ENCODE measurements at places on chromosomes 3 and 15.

DNA sequence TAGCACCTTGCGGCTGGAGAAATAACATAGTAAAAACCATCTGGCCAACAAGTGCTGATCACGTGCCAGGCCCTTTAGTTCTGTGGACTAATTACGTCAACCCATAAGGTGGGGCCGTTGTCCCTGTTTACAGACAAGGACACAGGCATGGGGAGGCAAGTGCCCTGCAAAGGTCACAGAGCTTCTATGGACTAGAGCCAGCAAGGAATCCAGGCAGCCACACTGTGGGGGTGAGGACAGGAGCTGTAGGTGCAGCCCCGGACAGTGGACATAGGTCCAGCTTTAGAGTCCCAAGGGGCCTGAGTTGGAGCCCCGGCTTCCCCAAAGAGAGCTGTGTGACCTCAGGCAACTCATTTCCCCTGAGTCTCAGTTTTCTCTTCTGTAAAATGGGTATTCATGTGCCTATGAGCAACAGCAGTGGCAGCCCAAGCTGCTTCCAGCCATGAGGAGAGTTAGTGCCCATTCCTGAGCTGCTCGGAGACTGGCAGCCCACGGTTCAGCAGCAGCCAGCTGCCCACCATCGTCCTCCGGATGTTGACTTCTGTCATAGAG, 13.9 kb downstream of the CHST13 start:
- no peak for DNase-seq

- no peak for DNase-seq
These were observed 27.4 kb upstream of the SNTN start for GRCh38 chr3:63624941-63625560.

GRCh38 chr3:183008303-183008702, 28.0 kb upstream of the DCUN1D1 start:
- DNase-seq: no peak

GRCh38 chr3:58706395-58707167, 40.0 kb upstream of the FAM3D start:
- DNase-seq: no peak

- DNase-seq: no peak
These were observed 127.0 kb upstream of the ICE2 start for GRCh38 chr15:60605879-60606307.

DNA sequence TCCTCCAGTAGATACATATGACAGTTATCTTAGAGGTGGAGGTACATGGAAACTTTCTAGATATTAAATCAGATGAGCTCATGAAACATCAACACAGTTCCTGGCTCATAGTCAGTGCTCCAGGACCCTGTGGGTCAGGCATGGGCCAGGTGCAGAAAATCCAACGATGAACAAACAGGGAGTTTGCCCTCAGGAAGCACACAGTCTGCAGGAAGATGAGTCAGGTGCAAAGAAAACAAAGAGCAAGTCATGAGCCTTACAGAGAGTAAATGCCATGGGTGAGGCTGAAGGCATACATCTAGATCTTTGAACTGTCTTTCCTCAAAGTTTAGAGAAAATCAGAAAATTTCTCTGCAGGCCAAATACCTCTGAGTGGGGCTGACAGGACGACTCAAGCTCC, 184.2 kb upstream of the TPM1 start:
- no peak for DNase-seq

DNA sequence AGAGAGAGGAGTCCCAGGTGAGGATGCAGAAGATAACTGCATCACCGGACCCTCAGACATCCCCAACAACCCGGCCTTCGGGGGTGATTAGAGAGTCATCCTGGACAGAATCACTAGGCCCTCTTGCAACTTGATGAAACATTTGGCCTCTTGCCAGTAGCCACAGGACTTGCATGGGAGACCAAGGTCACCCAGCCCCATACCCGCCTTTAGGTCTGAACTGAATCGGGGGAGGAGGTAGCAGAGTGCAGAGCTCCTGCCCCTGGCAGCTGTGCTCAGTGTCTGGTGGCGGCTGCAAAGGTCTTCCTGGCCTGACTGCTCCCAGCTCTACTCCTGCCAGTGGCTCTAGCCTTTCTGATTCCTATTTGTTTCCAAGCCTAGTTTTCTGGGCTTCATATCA, 12.4 kb downstream of the PIF1 start:
- DNase-seq: no peak

GRCh38 chr3:194689493-194689944, 3.8 kb downstream of the FAM43A start:
- no peak for DNase-seq

- no peak for DNase-seq
These were observed 44.9 kb upstream of the CCNL1 start for GRCh38 chr3:157204880-157205279.

DNA sequence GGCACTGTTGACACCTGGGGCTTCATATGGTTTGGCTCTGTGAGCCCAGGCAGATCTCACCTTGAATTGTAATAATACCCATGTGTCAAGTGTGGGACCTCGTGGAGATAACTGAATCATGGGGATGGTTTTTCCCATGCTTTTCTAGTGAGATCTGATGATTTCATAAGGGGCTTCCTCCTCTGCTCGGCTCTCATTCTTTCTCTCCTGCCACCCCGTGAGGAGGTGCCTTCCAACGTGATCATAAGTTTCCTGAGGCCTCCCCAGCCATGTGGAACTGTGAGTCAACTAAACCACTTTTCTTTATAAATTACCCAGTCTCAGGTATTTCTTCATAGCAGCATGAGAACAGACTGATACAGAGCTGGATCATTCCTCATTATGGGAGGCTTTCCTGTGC, 655.9 kb upstream of the ADAMTS9 start:
- no peak for DNase-seq

GRCh38 chr3:35523074-35523473, 116.3 kb upstream of the ARPP21 start:
- DNase-seq: no peak

GRCh38 chr3:45777746-45778386, 18.5 kb downstream of the SLC6A20 start:
- DNase-seq: no peak

DNA sequence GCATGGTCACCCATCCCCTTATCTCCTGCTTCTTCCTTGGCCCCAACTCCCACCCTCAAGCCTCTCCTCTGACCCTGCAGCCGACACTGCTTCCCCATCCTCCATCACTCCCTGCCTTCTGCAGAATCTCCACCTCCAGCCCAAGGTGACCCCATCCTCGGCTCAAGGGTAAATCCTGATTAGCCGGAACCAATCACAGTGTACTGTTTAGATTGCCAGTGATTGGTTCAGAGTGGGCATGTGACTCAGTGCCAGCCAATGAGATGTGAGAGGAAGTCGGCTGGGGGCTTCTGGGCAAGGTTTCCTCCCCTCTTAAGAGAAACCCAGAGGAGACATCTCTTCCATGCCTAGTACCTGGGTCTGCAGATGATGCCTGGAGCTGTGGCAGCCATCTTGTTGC, 10.3 kb downstream of the CACNA2D2 start:
- no peak for DNase-seq

- no peak for DNase-seq
These were observed 84.9 kb upstream of the SPATA12 start for GRCh38 chr3:56975567-56975966.

DNA sequence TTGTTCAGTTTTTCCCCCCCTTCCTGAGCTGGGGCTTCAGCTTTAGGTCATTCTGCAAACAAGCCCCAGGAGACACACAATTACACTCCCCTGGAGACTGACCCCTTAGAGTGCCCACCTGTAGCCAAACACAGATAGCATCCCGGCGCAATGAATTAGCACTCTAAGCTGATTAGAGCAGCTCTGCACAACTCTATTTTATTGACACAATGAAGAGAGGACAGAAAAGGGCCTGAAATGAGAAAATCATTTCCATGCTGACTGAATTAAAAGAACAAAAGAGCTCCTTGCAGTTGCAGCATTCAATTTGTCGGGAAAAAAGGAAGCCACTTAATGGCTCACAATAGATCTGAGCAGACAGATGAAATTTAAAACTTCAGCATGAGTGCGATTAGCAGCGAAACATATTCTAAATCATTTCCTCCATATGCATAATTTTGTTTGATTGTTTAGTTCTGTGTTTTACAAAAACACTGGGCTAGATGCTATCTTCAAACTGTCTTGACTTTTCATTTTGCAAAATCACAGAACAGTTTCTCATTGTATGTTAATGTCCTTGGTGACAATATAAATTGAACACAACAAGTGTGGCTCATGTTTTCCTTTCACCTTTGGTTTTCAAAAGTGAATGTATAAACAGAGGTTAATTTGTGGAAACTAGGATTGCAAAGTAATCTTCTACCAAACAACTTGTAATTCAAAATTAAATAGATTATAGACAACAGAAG, 308.6 kb downstream of the MECOM start:
- DNase-seq: no peak

DNA sequence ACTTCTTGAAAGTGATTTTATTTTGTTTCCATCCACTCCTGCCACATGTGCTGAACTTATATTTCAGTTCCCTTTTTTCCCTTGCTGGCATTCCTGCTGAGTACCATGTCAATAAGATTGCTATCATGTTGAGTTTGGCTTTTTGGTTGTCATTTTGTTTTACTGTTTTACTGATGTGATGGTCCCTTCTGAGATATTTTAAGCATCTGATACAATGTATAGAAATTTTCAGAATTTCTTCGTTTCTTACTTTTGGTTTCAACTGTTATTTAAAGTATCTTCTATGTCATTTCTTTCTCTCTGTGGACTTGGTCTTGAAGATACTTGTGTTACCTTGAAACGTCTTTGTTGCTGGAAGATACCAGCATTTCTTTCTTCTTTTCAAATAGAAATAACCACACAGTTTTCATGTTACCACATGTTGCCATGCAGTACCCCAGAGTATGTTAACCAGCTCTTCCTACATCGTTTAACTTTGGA, 14.1 kb downstream of the SIDT1 start:
- DNase-seq: no peak

GRCh38 chr3:40862946-40863345, 336.4 kb upstream of the CTNNB1 start:
- no peak for DNase-seq
